Activated CD8-positive, alpha-beta memory T cell treated with anti-CD3 and anti-CD28 coated beads for 24 hours (primary cell): ENCODE measurements at places on chromosomes 1 and 21.

DNA sequence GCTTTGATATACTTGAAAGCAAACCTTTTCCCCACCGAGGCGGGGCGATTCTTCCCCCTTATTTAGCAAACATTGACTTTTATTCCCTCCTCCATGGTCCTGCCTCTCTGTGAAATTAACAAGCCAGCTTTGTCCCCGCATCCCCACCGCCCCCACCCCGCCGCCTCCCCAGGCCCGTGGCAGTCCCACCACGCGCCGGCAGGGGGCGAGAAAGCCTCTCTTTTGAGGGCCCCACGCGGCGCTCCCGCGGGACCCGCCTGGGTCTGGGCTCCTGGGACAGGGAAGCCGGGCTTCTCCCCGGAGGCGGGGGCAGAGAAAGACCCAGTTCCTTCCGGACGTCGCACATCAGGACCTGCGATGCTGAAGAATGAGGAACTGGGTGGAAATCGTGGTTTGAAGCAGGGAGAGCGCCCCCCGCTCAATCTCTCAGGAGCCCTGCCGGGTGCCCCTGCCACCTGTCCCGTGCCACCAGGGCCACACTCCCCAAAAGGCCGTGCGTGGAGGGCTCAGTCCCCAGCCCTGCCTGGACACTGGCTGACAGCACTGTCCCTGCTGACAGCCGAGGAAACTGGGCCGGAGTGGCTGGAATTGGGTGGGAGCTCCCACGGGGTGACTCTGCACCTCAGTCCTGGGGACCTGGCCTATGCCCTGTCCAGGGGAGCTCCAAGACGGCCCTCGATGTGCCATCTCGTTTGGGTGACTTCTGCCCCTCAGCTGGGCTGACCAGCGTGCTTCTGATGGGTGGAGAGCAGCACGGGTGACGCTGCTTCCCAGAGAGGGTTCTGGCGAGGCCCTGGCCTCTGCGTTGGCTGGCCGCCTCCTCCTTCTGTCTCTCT, 8.6 kb upstream of the ACTRT2 start:
- DNase-seq, result peak; percentile 85

- no peak for DNase-seq
Measured at GRCh38 chr1:110513511-110513910, 5.5 kb downstream of the KCNA10 start.

DNA sequence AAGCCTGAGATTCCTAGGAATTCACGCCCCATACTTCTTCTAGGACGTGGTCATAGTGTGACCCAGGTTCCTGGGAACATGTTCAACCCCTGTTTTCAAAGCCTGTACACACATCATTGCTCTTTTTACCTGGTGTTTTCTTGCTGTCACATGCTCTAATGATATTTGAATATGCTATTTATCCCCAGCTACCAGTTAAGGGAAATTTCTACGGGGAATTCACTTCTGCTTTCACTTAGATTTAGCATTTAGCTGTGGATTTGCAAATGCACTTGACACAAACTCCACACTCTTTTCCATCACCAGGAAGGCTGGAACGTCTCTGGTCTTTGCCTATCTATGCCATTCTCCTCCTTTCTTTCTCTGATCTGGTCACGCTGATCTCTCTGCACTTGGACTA, 11.3 kb upstream of the SAMSN1 start:
- DNase-seq, result no peak

DNA sequence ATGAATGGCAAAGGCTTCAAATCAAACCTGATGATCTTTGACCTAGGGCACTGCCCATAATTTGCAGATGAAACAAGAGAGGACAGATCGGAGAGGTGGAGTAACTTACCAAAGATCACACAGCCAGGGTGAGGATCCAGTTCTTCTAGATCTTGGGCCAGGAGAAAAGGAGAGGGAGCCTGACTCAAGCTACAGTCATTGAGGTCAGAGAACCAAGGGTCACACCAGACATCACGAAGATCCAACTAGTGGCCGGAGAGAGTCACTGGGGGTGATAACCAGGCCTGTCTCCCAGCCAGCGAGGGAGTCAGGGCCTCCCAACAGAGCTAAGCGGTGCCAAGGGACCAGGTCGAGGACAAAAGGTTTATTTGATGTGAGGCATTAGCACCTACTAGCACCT, 115.0 kb downstream of the RIPK4 start:
- DNase-seq, result no peak

DNA sequence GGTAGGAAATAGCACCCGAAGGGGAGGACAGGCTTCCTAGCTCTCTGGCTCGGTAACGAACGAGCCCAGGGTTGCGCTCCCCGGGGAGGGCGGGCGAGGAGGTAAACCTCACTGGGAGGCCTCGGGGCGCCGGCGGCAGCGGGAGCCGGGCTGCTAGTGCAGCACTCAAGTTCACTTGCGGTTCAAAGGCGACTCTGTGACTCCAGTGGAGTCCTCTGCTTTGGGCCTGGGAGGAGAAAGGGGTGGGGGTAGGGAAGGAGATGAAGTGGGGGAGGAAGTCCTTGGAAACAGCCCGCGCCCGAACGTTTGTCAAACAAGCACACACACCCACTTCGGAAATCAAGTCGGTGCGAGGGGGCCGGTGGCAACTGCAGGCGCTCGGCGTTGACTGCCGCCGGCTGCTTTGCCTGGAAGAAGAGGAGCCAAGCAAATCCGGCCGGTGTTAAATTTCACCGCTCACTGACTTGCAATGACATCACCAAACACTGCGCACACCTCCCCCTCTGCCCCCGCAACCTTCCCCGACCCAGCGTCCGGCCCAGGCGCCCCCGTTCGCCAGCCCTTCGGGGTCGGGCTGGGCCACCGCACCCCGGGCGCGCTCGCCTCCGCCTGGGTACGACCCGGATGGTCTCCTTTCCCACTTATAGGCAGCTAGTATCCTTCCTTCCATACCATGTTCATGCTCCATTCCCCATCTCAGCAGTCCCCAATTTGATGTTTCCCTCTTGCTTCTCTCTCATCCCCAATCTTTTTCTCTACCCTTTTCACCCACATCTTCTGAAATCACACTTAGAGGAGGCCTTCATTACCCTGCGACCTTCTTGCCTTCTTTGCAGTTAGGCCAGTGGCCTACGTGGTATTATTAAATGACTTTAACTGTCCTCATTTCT, at the start of gene COL24A1:
TSS of gene COL24A1 (minus strand) at position 207 of the 890 bp plus-strand sequence. CDS start 376 bp downstream, outside the sequence.
- DNase-seq, result no peak

- DNase-seq, result no peak
Measured at GRCh38 chr1:204684571-204685235, 835 bp downstream of the LRRN2 start.

DNA sequence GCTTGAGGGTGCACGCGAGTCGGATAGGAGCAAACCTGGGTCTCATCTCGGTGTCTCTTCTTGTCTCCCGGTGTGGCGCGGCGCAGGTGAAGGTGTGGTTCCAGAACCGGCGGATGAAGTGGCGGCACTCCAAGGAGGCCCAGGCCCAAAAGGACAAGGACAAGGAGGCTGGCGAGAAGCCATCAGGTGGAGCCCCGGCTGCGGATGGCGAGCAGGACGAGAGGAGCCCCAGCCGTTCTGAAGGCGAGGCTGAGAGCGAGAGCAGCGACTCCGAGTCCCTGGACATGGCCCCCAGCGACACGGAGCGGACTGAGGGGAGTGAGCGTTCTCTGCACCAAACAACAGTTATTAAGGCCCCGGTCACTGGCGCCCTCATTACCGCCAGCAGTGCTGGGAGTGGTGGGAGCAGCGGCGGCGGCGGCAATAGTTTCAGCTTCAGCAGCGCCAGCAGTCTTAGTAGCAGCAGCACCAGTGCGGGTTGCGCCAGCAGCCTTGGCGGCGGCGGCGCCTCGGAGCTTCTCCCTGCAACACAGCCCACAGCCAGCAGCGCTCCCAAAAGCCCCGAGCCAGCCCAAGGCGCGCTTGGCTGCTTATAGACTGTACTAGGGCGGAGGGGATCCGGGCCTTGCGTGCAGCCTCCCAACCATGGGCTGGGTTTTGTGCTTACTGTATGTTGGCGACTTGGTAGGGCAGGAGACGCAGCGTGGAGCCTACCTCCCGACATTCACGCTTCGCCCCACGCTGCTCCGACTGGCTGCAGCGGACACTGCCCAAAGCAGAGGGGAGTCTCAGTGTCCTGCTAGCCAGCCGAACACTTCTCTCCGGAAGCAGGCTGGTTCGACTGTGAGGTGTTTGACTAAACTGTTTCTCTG, 5.1 kb downstream of the HLX start:
- no peak for DNase-seq

- no peak for DNase-seq
Measured at GRCh38 chr1:53295726-53296116, 32.1 kb downstream of the LRP8 start.

- no peak for DNase-seq
Measured at GRCh38 chr21:37348664-37349063, 17.9 kb upstream of the DYRK1A start.

DNA sequence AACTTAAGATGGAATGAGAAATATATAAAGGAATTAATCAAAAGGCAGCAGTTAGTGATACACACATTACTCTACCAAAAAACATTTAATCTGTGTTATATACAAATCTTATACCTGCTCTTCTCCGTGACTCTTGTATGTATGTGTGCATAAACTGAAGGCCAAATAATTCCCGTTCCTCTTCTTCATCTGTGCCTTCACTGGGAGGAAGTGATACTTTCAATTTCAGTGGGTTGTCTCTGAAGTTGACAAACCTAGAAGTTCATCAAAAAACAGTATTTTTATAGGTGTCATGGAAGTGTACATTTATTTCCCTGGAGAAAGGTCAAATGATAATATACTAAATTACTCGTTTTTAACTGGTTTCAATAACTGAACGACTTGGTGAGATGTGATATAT, 19.3 kb downstream of the TRMT13 start:
- no peak for DNase-seq

- no peak for DNase-seq
Measured at GRCh38 chr21:32844076-32844475, 72.5 kb upstream of the PAXBP1 start.

DNA sequence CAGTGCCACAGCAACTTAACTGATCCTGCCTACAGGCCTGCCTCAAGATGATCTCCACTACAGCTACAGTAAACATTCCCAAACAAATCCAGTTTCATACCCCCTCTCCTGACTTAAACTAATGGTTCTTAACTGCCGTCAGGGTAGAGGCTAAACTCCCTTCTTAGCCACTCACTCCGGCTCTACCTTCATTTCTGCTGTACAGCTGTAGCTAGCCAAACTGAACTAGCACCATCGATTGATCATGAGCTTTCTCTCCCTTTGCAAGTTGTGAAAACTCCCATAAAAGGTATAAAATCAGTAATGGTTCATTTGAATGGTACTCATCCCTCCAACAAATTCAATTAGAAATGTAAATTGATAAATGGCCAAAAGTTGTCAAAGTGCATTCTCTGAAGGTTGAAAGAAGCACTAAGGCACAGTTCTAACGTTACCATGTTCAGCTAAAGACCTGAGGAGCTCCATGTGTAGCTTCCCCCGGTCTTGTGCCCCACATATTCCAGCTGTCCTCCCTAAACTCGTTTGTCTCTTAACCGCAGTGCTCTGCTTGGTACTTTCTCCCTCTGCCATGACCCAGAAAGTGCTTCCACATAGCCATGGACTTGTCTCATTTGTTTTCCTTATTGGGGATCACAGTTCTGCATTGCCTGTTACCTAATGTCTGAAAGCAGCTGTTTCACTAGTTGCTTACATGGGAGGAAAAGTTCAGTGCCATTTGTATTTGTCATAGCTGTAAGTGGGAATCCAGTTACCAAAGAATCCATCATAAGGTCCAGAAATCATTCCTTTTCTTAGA, 49.8 kb downstream of the DHX9 start:
- DNase-seq, result no peak

DNA sequence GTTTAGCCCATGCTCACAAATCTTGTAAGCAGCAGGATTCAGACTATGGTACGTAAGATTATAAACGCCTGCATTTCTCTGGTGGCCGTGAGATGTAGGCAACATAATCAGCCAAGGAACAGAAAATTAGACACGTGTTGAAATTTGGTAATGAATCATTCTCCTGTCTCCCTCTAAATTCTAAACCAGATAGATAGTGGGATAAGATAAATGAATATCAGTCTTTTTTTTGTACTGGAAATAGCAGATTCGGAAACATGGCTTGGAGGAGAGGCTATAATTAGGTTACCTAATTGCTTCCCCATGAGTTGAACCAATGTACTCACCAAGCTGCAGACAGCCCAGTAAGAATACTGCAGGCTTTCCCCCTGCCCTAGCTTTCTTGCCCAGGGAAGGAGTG, 172.3 kb downstream of the TGFB2 start:
- no peak for DNase-seq

GRCh38 chr21:42291751-42292562, 23.3 kb downstream of the TFF3 start:
- no peak for DNase-seq

DNA sequence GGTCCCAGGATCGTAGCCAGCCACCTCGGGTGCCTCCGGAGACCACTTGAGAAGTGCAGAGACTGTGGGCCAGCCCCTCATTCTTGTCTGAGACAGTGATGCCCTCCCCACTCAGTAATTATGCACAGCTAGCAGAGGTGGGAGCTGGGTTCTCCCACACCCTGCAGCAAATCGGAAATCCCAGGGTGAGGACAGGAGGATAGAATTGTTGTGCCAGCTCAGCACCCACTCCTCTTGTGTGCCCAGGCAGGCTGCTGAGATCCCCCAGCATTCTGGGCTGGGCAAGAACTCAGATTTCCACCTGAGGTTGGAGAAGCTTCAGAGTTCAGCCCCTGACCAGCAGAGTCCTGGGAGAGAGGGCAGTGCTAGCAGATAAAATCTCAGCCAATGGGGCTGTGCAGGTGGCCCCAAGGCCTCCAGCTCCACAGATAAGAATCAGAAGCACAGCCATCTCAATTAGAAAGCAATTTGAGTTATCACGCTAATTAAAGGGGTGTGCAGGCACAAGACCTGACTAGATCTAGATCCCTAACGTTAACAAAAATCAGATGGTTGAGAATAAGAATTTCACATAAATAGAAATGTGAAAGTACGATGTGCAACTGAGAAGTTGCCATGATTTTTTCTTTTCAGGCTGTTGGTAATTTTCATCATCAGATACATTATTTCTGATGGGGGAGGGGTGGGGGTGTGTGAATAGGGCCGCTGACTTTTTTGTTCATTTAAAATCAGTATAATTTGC, 45.5 kb upstream of the IRF2BP2 start:
- DNase-seq, result no peak

GRCh38 chr1:3162322-3162882, 93.4 kb downstream of the PRDM16 start:
- no peak for DNase-seq

GRCh38 chr1:244665771-244666217, 12.9 kb downstream of the DESI2 start:
- no peak for DNase-seq

DNA sequence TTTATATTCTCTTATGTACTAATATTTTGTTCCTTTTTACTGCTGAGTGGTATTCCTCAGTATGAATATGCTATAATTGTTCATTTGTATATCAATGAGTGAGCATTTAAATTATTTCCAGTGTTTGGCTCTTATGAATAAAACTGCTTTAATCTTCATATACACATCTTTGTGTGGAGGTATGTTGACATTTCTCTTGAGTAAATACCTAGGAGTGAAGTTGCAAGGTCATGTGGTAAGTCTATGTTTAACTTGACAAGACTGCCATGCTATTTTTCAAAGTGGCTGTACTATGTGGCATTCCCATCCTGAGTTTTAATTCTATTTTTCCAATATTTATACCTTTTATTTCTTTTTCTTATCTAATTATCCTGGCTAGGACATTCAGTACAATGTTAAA, 124.2 kb downstream of the ADSS2 start:
- no peak for DNase-seq
